T follicular helper cell (primary cell): ENCODE measurements at places on chromosomes 1 and 21.

DNA sequence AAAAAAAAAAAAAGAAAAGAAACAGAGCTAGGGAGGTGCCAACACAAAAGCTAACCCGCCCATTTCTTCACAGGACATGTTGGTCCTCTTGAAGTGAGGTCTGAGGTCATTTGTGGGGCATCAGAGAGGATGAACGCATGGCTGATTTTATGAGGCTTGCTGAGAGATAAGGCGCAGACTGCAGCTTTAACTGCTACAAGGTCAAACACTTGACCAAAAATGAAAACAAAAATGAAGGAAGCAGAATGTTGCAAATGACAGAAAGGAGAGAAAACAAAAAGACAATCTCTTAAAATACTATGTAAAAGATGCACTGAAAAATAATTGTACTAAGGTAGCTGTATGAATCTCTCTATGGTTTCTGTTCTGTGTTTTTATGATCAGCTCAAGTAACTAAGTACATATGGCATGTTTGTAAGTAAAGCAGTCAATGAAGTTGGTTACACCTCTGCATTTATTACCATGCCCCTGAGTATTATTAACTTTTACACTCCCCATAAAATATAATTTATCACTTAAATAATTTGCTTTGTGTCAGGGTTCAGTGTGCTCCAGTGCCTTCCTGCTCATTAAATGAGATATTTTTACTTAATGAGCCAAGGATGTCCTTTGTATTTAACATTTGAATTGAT lies 249.1 kb upstream of the NR5A2 start:
- no peak for DNase-seq

GRCh38 chr1:23354245-23354644 lies 10.2 kb upstream of the HNRNPR start:
- DNase-seq, result no peak

DNA sequence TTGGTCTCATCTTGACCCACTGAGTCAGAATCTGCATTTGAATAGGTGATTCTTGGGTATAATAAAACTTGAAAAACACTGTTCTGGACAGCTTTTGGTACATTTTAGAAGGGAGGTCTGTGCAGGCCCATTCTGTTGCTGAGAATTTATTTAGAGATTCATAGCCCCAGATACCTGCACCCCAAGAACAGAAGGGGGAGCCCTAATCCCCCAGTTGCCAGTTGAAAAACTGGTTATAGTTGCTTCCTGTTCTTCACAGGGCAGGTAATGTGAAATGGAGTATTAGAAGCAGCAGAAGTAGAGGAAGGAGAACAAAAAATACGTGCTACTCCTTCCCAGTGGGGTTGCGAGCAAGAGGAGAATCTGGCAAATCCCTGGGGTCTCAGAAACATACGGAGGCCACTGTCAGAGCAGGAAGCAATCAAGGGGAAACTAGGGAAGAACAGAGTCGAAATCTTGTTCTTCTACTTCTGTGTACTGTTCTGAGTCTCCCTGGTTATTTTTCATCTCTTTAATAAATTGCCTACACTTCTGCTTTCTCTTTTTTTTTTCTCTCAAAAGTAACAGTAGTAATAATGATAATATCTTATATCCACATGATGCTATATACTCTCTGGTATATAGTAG lies 4.6 kb upstream of the CLCA2 start:
- DNase-seq, result peak; percentile 28

DNA sequence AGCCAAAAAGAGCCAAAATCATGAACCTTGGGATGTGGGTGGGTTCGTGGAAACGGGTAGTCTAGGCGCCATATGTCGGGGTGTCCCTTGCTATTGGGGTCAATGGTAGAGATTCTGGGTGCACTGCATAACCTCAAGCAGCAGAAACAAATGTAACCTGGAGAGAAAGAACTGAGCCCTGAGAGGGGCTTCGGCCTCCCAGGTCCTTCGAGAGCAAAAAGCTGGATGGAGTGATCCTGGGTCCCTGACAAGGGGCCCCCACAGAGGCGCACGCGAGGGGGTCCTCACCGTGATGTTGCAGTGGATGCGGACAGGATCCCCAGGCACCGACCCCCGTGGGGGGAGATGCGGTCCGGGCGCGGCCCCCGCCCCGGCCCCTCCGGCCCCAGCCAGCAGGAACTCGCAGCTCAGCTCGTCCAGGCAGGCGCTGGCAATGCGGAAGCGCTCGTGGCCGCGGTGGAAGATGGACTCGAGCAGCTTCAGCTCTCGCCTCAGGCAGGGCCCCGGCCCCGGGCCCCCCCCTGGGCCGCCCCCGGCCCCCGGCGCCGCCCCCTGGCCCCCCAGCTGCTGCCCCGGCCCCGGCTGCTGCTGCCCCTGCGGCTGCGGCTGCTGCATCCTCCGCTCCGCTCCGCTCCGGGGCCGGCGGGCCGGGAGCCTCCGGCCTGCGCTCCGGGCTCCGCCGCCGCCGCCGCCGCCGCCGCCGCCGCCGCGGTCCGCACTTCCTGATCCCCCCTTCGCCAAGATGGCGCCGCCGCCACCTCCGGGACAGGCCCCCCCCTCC lies at the start of gene UBE2Q1:
Gene UBE2Q1 (minus strand): TSS at position 724 of the 781 bp plus-strand sequence. CDS start 109 bp downstream, at position 615.
- DNase-seq, result peak; percentile 16

GRCh38 chr1:50027794-50028193 lies 4.0 kb upstream of the AGBL4 start:
- no peak for DNase-seq

- DNase-seq, result no peak
These were observed 6.5 kb upstream of the GUCA2A start for GRCh38 chr1:42170779-42171621.

DNA sequence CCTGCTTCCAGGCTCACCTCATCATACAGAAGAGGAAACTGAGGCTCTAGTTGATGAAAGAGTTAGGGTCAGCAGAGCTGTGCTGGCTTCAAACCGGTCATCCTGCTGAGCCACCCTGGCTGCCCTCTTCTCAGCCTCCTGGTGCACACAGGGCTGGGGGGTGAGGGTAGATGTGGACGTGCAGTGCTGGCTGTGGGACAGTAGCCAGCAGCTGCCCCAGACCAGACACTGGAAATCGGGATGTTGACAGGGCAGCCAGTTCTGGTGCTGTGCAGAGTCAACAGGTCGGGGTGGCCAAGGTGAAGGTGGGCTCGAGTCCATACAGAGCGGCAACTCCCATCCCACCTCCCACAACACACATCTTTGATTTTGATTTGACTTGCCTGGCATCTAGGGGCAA lies 1.5 kb upstream of the CLCNKA start:
- no peak for DNase-seq

DNA sequence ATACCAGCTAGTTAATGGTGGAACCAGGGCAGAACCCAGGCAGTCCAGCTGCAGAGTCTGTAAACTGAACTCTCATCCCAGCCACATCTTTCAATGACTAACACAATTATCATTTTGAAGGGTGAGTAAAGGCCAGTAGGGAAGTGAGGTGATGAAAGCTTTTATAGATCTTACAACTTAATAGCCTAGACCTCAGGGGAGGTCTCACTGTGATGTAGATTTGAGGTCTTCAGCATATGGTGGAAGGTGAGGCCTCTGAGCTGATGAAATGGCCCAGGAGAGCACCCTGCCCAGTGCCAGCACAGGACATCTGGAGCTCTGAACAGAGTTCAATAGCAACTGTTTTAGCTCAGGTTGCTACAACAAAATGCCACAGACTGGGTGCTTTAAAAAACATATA lies 44.8 kb upstream of the POU2F1 start:
- no peak for DNase-seq

GRCh38 chr1:111213412-111213811 lies 13.0 kb upstream of the DENND2D start:
- no peak for DNase-seq
